Stimulated activated CD4-positive, alpha-beta T cell treated with anti-CD3 and anti-CD28 coated beads, TNF-alpha, amount 100 ng/mL, for 4 hours (primary cell): ENCODE measurements at places on chromosomes 2 and 18.

- DNase-seq, result no peak
Measured at GRCh38 chr2:54881759-54882158, 158.3 kb downstream of the EML6 start.

- DNase-seq, result no peak
Measured at GRCh38 chr2:121096611-121097010, 188.4 kb downstream of the TFCP2L1 start.

DNA sequence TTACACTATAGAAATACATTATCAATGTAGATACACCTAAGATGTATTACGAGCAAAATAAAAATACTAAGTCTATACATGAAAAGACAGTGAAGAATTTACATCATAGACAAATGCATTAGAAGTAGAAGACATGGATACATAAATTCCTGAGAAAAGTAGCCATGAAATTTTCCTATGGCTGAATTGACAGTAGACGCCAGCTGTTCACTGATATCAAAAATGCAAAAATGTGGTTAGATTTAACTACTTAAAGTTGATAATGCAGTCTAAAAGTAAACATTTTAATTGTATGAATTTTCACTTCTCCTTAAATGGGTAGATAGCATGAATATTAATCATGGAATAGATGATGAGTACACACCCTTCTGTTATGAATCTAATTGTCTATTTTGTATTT is 350.9 kb downstream of the ARHGAP15 start:
- DNase-seq, result no peak

GRCh38 chr18:73959352-73959751 is 188.3 kb downstream of the FBXO15 start:
- DNase-seq, result no peak

- no peak for DNase-seq
Measured at GRCh38 chr2:28802975-28803429, 7.6 kb upstream of the SPDYA start.

DNA sequence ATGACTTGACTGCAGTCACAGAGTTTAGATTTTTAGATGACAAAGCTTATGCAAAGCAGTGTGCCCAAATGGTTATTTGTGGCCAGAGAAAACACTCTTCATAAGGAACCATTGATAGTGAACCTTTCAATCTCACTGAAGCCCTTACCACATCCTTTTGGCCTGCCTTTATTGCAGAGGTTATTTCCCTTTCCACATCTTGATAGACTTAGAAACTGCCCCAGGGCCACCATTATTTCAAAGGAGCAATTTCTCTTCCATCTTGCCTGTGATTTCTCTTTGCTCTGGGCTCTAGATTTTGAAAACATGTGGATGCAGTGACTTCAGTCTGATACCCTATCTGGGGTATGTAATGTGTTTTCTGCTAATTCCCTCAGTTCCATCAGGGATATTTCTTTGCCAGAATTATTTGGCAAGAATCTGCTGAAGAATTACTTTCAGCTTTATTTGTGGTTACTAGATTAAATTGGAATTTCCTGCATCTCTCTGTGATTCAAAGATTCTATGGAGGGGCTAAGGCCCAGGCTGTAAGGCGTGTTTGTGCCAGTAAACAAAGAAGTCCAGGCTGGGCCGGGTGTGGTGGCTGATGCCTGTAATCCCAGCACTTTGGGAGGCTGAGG is 51.0 kb downstream of the MOGAT1 start:
- DNase-seq, result no peak

DNA sequence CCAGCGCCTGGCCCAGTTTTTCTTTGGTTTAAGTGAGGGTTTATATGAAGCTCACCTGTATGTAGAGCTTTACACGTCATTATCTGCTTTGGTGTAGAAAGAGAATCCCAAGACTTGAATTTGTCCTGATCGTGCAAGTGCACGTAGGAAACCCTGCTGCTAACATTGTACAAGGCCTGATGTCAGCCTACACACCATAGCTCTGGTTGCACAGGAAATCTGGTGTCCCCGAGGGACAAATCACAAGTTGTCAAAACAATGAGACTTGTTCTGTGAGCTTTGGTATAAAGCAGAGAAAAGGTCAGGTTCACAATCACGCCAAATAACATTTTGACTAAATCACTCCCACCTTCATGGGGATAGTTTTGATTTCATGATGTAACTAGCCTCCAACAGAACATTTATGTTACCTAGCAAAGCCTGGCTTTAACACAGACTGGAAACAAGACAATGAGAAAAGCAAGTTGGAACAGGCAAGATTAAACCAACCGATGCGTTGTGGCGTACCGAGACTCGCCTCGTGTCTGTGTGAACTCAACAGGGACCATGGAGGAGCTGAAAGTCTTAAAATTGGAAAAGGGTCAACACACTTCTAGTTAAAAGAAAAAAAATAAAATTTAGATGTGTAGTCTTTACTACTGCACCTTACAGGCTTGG is 41.4 kb downstream of the ZAP70 start:
- no peak for DNase-seq

GRCh38 chr2:226531061-226531810 is 268.4 kb downstream of the IRS1 start:
- DNase-seq, result no peak

DNA sequence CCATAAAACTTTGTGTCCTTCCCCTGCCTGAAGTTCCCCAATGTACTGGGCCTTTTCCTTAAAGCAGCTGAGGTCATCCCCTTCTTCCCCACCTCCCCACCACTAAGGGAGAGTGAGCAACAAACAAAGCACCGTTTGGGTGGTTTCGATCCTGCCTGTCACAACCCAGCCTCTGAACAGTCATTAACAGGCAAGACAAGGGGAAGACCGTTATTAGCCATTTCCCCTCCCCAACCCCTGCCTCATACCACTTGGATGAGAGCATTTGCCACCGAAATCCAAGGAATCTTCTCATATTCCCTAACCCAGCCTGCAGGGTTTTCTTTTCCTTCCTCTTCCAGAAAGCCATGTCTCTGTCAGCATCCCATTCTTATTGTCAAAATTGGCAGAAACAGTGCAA is 65.6 kb downstream of the STRADB start:
- DNase-seq, result no peak

- no peak for DNase-seq
Measured at GRCh38 chr18:79509536-79509930, 113.8 kb downstream of the NFATC1 start.

GRCh38 chr2:180411661-180412060 is 404.6 kb upstream of the CWC22 start:
- no peak for DNase-seq

- no peak for DNase-seq
Measured at GRCh38 chr2:28952836-28953211, 28.3 kb upstream of the TOGARAM2 start.

- no peak for DNase-seq
Measured at GRCh38 chr2:44651974-44652373, 289.5 kb upstream of the SIX3 start.

- no peak for DNase-seq
Measured at GRCh38 chr2:99648906-99649789, 159.3 kb upstream of the REV1 start.
